Femur (tissue), 1 donor: ENCODE measurements at places on chromosomes 11 and 22.

GRCh38 chr11:80007616-80008015 is 566.8 kb upstream of the TENM4 start:
- DNase-seq, result no peak

GRCh38 chr11:101528541-101528940 is 55.3 kb downstream of the TRPC6 start:
- no peak for DNase-seq

DNA sequence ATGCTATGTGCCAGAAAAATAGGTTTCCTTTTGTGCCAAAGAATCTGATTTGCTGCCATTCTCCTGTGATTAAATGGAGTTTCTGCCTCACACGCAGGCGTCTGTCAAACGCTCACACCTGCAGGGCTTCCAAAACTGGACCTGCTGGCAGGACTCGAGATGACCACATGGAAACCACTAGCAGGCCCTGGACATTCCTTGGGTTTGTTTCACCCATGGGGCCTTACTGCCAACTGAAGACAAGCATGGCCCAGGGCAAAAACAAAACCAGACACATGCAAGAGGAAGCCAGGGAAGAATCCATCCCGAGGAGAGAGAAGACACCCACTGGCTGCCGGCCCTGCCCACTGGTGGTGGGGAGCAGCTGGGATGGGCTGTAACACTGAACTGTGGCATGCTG is 55.9 kb upstream of the MN1 start:
- no peak for DNase-seq

GRCh38 chr11:120599816-120600420 is 88.4 kb downstream of the GRIK4 start:
- no peak for DNase-seq

- no peak for DNase-seq
These were observed 65.4 kb downstream of the SHISAL1 start for GRCh38 chr22:44247346-44247745.

DNA sequence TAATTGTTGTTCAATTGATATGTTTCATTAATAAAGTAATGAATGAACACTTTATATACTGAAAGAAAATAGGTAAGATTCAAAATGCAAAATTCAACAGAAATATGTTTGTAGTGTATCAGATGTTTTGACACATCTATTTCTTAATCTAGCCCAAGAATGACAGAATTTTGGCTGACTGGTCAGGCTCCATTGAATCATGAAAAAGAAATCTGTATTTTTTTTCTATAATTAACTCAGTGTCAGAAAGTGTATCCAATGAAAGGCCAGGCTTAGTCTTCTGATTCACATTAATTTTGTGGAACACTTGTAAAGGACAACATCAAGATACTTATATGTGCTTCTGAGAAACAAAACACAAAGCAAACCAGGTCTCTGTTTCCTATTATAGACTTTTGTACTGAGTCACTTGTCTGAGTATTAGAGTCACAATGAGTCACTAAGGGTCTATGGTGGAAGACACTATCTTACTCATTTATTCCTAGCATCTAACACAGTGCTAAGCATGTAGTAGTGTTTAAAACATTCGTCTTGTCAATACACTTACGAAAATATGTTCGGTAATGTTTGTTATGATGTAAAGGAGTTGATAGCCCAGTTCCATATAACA is 297.7 kb upstream of the CCDC90B start:
- DNase-seq, result no peak

DNA sequence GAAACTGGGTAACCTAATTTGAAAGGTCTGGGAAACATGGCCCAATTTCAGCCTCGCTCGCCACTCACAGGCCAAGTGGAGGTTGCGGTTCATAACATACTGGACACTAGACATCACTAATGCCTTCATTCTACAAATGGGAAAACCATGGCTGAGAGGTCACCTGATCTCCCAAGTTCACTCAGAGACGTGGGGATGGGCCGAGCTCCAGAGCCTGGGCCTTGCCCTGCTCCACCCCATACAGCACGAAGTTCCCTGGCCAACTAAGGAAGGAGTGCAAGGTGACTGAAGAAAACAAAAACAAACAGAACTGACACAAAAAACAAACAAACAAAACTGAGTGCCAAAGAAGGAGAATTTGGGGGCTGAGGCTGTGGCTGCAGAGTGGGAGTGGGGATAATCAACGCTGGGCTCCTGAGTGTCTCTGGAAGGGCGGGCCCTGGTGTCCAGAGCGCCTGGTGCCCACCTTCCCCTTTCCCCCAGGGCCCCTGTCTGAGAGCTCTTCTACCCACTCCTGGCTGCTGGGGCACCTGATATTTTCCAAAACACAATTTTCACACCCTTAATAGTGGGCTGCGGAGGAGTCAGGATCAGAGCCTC is 46.5 kb upstream of the ADA2 start:
- DNase-seq, result no peak

GRCh38 chr22:36863979-36864378 is 3.2 kb downstream of the NCF4 start:
- DNase-seq, result no peak

GRCh38 chr11:131094827-131095226 is 178.5 kb upstream of the SNX19 start:
- DNase-seq, result no peak

DNA sequence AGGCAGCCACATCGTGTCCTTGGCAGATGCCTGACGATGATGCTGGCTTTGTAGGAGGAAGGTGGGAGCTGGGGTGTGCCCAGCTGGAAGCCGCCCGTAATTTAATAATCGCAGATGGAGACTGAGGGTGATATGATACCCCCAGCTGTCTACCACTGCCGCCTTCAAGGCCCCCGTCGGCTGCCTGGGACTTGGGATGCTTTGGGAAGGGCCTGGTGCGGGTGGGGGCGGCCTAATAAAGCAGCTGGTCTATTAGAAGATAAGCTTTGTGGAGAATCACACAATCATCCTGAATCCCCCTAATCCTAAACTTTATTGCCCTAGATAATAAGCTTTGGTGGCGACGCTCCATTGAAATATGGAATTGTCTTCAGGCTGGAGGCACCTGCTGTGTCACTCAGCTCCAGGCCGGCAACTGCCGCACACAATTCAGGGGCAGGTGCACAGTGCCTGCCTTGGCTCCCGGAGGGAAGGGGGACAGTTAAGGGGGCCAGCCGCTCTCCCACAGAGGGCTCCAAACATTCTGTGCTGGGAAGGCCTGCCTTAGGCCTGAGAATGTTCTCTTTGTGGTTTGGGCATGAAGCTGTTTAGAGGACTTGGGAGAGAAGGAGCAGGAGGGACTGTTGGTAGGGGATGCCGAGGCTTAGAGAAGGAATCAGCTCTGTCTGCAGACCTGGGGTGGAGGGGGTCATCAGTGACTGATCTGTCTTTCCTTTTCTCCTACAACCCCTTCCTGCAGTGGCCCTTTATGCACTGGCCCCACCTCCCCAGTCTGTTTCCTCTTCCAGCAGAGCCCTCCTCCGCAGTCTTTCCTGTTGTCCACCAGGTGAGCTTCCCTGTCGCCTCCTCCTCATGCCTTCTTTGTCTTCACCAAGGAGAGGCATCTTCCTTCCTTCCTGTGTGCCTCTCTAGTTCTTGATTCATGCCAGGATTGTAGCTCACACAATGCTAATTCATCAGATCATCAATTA is 65.3 kb downstream of the ARL14EP start:
- peak; percentile 56 for DNase-seq

- no peak for DNase-seq
These were observed 5.1 kb downstream of the CASTOR1 start for GRCh38 chr22:30284172-30284571.

- no peak for DNase-seq
These were observed 36.9 kb downstream of the LINC01488 start for GRCh38 chr11:69518081-69518950.

DNA sequence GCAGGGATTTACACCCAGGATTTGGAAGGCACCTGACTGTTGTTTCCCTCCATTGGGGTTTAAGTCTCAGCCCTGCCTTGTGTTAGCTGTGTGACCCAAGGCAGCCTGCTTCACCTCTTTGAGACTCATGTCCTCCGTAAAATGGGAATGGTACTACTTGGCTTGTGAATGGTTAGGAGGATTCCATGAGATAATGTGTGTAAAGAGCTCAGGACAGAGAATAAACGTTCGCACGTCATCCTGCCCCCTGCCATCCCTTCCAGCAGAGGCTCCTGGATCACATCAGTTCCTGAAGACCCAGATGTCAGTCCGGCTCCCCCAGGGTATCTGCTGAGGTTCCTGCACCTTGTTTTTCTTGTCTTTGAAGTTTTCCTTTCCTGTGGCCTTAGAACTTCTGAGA is 16.8 kb upstream of the ACCSL start:
- no peak for DNase-seq

- DNase-seq, result no peak
These were observed 43.0 kb upstream of the HIPK3 start for GRCh38 chr11:33214187-33214586.

GRCh38 chr11:113431746-113432145 is 43.5 kb downstream of the DRD2 start:
- DNase-seq, result no peak

- no peak for DNase-seq
These were observed 88.1 kb downstream of the MED15 start for GRCh38 chr22:20595461-20595860.

- DNase-seq, result no peak
These were observed 55.1 kb upstream of the SYT9 start for GRCh38 chr11:7196396-7197146.

DNA sequence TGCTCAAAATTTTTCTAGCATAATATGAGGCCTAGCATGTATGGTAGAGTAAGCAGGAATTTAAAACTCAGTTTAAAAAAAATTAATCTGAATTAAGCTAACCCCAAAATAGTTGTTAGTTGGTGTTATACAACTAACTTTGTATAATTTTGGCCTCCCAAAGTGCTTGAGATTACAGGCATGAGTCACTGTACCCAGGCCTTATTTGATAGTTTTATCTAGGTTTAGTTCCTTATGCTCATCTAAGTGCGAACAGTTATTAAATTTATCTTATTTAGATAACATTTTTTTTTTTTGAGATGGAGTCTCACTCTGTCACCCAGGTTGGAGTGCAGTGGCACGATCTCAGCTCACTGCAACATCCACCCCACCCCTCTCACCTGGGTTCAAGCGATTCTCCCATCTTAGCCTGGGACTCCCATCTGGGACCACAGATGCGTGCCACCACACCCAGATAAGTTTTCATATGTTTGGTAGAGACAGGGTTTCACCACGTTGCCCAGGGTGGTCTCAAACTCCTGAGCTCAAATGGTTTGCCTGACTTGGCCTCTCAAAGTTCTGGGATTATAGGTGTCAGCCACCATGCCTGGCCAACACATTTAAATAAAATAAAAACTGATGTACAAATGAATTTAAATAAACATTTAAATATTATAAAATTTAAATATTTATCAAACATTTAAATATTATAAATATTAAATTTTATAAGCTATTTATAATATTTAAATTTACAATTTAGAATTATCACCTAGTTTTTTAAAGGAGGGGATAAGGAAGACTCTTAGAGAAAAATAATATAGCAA is 7.5 kb downstream of the IL18 start:
- DNase-seq, result no peak

DNA sequence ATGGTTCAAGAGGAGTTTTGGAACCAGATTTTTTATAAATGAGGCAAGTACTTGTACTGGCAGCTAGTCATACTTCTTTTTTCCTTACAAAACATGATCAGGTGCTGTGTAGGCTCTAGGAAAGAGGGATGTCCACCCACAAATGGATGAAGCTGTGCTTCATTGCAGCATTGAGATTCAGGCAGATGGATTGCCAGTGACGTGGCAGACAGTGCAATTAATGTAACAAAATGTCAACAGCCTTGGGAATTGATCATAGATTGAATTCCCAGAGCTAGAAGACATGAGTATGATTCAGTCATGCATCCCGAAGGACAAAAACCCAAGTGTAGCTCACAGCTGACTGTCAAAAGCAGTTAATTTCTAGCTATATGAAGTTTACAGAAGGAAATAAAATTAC is 99.2 kb upstream of the RASSF10 start:
- DNase-seq, result no peak

- no peak for DNase-seq
These were observed 988.1 kb downstream of the NTM start for GRCh38 chr11:132358573-132358953.

- DNase-seq, result no peak
These were observed 42.2 kb upstream of the CCDC134 start for GRCh38 chr22:41758231-41758630.

- DNase-seq, result no peak
These were observed 775 bp downstream of the LPXN start for GRCh38 chr11:58574881-58575280.

- DNase-seq, result no peak
These were observed 12.0 kb downstream of the IL18BP start for GRCh38 chr11:72010529-72011233.

- no peak for DNase-seq
These were observed 19.0 kb downstream of the RNF214 start for GRCh38 chr11:117251506-117251905.

- DNase-seq, result no peak
These were observed 162.8 kb downstream of the NCAM1 start for GRCh38 chr11:113124006-113124405.

DNA sequence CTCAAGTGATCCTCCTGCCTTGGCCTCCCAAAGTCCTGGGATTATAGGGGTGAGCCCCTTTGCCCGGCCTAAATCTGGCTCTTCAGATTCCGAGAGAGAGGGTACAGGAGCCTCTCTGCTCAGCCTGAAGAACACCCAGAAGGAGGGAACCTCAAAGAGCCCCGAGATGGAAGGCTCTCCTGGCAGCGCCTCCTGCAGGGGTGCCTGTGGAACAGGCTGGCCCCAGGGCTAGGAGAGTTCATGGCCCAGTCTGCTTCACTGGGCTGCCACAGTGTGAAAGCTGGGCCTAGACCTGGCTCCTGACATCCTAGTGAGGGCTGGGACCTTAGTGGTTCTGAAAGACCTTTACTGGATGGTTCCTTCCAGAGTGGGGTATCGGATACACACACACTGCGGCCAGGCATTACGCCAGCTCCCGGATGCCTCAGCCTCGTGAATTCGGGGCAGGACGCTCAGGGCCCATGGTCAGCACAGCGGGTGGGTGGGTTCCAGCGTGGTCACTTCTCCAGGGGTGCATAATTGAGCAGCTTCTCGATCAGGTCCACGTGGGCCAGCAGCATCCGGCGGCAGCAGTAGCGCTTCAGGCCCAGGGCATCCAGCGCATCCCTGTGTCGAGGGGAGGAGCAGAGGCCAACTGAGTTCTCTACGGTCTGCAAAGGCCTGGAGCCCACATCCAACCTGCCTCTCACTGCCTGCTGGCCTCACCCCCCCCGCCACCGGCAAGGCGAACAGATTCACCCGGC is 2.3 kb downstream of the POLR2L start:
- DNase-seq, result no peak

- DNase-seq, result no peak
These were observed 29.7 kb downstream of the FADS3 start for GRCh38 chr11:61861634-61862033.

DNA sequence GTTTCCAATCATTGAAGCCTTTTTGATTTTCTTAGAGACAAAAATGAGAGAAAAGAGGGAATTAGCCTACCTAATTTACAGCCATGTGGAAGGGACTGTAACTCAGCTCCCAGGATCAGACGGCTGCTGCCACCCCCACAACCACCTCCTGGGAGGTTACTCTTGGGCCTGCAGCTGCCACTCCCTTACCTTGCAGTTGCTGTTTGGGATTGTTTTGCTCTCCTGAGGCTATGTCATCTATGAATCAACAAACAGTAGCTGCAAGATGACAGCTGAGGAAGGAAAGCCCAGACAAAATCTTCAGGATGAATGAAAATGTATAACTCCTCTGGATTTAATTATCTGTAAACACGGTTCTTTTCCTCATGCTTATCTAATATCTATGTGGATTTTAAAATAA is 28.0 kb upstream of the ZC3H12C start:
- no peak for DNase-seq
